RPMI7951 (cell line): ENCODE measurements at places on chromosomes 11 and 22. TPM values are rescaled to one million over a fixed set of nuclear protein-coding genes. Genes with fewer than 3 reads are reported as not detected.

DNA sequence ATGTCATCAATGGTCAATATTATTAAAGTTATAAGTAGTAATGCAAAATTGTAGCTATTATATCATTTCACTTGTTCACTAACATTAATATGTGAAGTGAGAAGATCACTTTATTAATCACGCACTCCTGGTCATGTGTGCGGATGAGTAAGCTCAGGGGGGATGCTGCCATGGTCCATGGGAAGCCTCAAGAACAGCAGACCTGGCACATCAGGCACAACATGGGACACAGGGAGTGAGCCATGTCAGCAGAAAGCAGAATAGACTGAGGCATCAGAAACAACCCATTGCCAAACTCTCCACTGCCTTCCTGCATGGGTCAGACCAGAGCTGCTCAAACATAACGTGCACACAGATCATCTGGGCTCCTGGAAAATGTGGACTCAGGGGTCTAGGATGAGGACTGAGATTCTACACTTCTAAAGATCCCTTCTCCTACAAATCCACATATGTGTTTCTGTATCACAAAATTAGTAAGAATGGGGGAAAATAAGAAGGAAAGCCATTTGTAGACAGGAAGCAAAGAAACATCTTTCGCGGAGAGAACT is 63.8 kb upstream of the VPREB1 start:
- no peak for DNase-seq

- DNase-seq: no peak
These were observed 4.9 kb downstream of the MMP13 start for GRCh38 chr11:102950622-102951081.

The MUC6 gene
- under 0.01 and 0.10 TPM in 2 replicates for total RNA-seq

The LRFN4 gene
- total RNA-seq: 10.6 and 19.7 TPM in 2 replicates

The NXPE4 gene
- not detected in 2 replicates for total RNA-seq
